Tongue (tissue), 3 donors: ENCODE measurements at places on chromosomes 1 and 21. TPM values are rescaled to one million over a fixed set of nuclear protein-coding genes. Genes with fewer than 3 reads are reported as not detected.

ATP1A4 gene
- total RNA-seq: 0.62 TPM

SEC16B gene
- 9.6 TPM for total RNA-seq

MATN1 gene
- not detected for total RNA-seq

AMPD1 gene
- 31.1 TPM for total RNA-seq

SLC1A7 gene
- total RNA-seq: not detected

COL6A2 gene
- total RNA-seq: 888 TPM

S1PR1 gene
- total RNA-seq: 28.9 TPM

DNAI4 gene
- 15.2 TPM for total RNA-seq

LCE1C gene
- total RNA-seq: not detected

C1QA gene
- 15.8 TPM for total RNA-seq

CYP4Z1 gene
- total RNA-seq: not detected

AQP10 gene
- total RNA-seq: not detected

TMPRSS15 gene
- total RNA-seq: not detected

SEMA4A gene
- total RNA-seq: 5.5 TPM
